ENCODE measurements at places on chromosomes 4 and X.

DNA sequence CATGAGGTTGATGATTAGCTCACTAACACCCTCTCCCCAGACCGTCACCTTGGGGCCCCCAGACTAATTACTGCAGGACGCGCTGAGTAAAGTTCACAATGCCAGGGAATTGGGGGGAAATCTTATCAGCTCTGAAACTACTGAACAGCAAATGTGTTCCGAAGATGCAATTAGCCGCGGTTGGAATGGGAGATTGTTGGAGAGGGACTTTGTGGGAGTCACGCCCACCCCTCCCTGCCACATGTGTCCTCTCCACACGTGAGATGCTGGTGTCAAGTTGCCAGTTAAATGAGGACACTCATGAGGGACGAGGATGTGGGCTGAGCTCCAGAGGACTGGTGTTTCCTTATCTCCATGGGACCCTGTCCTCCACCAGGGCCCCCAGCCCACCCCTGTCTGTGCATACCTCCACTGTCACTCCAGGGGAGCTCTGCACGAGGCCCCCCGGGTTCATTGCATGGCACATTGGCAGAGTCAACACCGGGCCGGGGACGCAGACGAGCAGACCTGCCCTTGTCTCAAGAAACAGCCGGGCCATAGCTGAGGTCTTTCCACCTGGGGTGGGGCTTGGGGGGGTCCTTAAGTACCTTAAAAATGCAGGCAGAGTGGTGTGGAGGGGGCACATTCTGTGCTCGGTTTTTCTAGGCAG is 175.4 kb upstream of the PSAPL1 start:
- H3K27ac ChIP-seq = no peak overlapping the region
- no peaks in the 10 kb centered on the region for H3K27me3 ChIP-seq
- H3K4me1 ChIP-seq = no peaks in the 10 kb centered on the region
- H3K36me3 ChIP-seq = no peaks in the 10 kb centered on the region

DNA sequence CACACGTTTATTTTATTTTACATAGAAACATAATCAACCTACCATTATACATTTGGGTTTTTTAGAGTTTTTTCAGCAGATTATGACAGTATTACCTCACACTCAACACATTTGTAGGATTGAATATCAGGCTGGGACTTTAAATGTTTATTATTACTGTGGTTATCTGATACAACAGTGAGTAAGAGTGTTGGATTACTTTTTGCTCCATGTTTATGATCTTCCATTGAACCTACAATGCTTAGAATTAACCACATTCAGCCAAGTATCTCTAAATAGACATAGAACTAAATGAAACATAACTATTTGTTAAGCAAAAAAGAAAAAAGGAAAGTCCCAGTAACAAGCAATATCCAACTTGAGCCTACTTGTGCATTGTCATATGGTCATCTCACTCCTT is 607.4 kb upstream of the PITX2 start:
- no peak for DNase-seq
- H3K27me3 ChIP-seq = no peaks in the 10 kb centered on the region
- H3K27ac ChIP-seq = no peak overlapping the region
- no peaks in the 10 kb centered on the region for H3K36me3 ChIP-seq
- H3K4me3 ChIP-seq = no peak overlapping the region

- H3K27me3 ChIP-seq = no peaks in the 10 kb centered on the region
- H3K4me3 ChIP-seq = no peak overlapping the region
- no peak overlapping the region for H3K27ac ChIP-seq
- H3K4me1 ChIP-seq = no peaks in the 10 kb centered on the region
These were observed 26.9 kb upstream of the AMOT start for GRCh38 chrX:112867570-112867969.

- H3K4me1 ChIP-seq = no peaks in the 10 kb centered on the region
- no peaks in the 10 kb centered on the region for H3K27me3 ChIP-seq
- H3K4me3 ChIP-seq = no peak overlapping the region
- no peaks in the 10 kb centered on the region for H3K36me3 ChIP-seq
- H3K27ac ChIP-seq = no peak overlapping the region
- no peak for DNase-seq
These were observed 224.1 kb downstream of the SHROOM3 start for GRCh38 chr4:76659103-76659490.

- no peak overlapping the region for H3K27ac ChIP-seq
- H3K4me1 ChIP-seq = no peaks in the 10 kb centered on the region
- H3K36me3 ChIP-seq = no peaks in the 10 kb centered on the region
- H3K27me3 ChIP-seq = no peaks in the 10 kb centered on the region
- no peak overlapping the region for H3K4me3 ChIP-seq
These were observed 1008.1 kb upstream of the TENM3 start for GRCh38 chr4:181234951-181235680.

DNA sequence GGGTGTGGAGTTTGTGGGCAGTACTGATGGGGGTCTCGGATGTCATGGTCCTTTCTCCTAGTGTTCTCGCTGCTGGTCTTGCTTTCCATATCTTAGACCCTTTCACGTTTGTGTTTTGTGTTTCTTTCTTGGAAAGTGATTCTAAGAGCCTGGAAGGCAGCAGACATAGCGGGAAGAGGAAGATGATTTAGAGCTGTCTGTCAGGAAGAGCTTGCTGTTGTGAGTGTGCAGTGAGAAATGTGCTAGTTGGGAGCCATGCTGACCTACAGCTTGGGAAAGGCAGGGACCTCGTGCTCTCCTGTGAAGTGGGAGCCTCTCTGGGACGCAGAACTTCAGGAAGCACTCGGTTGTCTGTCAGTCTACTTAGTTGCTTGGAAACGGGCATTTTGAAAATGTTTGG is 122.2 kb downstream of the ZNF518B start:
- H3K27ac ChIP-seq = no peak overlapping the region
- H3K27me3 ChIP-seq = no peaks in the 10 kb centered on the region
- no peaks in the 10 kb centered on the region for H3K36me3 ChIP-seq
- no peaks in the 10 kb centered on the region for H3K4me1 ChIP-seq

GRCh38 chrX:121671649-121672048 is 624.2 kb downstream of the GLUD2 start:
- H3K36me3 ChIP-seq = no peaks in the 10 kb centered on the region
- no peaks in the 10 kb centered on the region for H3K27me3 ChIP-seq
- no peak overlapping the region for H3K27ac ChIP-seq
- no peak overlapping the region for H3K4me3 ChIP-seq

- H3K36me3 ChIP-seq = no peaks in the 10 kb centered on the region
- no peak overlapping the region for H3K4me3 ChIP-seq
- H3K4me1 ChIP-seq = no peaks in the 10 kb centered on the region
- H3K27me3 ChIP-seq = no peaks in the 10 kb centered on the region
- no peak for DNase-seq
These were observed 31.1 kb upstream of the HPGDS start for GRCh38 chr4:94373752-94374151.

DNA sequence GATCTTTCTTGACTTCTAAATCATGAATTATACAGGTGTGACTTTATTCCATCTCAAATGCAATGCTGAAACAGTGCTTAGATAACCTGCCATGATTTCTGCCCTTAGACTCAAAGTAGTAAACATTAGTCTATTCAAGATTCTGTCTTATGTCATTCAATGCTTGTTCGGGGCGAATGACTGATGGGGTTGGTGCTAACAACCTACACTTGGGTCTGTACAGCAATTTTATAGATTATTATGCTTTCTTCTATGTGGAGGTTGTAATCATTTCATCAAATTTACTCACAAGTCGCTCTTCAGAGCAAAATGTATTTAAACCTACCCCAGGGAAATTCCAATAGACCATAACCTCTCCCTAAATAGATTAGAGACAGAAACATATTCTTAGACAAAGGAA is 1021.5 kb upstream of the GRID2 start:
- no peak for DNase-seq
- no peak overlapping the region for H3K4me3 ChIP-seq

DNA sequence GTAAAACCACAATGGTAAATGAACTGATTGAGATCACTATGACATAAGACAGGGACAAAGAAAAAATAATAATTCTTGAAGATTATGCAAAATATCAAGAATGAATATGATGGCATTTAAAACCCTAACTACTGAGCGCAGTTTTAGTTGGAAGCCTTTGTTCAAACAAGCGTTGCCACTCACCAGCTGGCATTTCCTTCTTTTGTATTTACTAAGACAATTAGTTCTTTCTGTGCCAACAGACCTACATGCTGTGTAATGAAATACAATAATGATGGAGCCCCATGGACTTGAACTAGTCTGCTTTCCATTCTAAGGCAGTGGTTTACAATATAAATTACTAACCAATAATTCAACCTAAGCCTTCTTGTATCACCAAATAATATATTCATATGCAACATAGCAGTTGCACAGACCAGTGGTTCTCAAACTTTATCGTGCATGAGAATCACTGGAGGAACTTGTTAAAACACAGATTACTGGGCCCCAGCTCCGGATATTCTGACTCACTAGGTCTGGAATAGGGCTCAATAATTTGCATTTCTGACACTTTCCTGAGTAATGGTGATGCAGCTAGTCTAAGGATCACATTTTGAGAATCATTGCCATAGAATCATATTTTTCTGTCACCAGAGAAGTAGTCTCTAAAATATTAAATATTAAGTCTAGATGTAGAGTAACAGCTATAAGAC is 196.4 kb upstream of the MAGEB18 start:
- no peak for DNase-seq
- no peaks in the 10 kb centered on the region for H3K36me3 ChIP-seq
- H3K27ac ChIP-seq = no peak overlapping the region
- no peaks in the 10 kb centered on the region for H3K27me3 ChIP-seq
- H3K4me3 ChIP-seq = no peak overlapping the region
- no peaks in the 10 kb centered on the region for H3K4me1 ChIP-seq

DNA sequence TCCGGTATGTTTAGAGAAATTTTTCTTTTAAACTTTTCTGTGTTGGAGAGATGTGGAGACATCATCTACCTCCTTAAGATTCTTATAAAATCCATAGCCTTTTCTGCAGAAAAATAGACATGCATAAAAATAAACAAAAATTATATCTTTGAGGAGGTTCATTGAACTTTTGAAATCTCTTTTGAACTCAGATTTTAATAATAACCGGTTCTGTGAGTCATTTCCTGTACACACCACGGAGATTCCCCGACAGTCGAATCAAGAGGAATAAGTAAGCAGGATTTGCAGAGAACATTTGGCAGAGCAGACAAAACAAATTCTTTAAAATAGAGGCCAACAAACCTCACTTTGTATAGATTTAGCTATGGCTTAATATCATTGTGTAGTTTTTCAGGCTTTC is 918.7 kb upstream of the POU3F4 start:
- no peak for DNase-seq
- H3K27ac ChIP-seq = no peak overlapping the region
- no peaks in the 10 kb centered on the region for H3K27me3 ChIP-seq
- H3K36me3 ChIP-seq = no peaks in the 10 kb centered on the region
- no peaks in the 10 kb centered on the region for H3K4me1 ChIP-seq

DNA sequence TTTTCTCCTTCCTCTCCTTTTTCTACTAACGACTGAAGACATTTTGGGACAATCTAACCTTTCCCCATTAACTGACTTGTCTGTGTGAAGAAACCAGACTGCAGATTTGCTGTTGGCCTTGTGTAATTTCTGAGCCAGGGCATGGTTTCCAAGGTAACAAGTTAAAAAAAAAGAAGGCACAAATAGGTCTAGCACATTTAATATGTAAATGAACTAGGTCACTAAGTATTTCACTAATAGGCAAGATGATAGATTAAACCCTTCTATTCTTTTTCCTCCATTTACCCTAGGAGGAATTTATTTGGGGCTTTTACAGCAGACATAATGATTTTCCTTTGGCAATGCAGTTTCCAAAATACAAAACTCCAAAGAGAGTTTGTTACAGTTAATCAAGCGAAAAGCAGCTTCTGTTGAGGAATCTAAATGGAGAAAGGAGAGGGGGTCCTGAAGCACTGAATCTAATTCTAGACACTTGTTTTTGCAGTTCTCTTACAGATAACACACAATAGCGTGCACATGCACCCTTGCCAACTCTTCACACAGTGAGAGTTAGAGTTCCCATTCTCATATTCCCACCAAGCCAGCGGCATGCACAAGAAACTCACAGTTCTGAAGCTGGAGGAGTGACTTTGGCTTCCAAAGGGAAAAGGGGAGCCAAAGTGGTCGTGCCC is 72.0 kb downstream of the TSPAN5 start:
- no peaks in the 10 kb centered on the region for H3K36me3 ChIP-seq
- H3K4me3 ChIP-seq = no peak overlapping the region
- no peaks in the 10 kb centered on the region for H3K4me1 ChIP-seq
- no peak for DNase-seq

- DNase-seq = peak; percentile 2
- H3K4me1 ChIP-seq = no peaks in the 10 kb centered on the region
- H3K27me3 ChIP-seq = no peaks in the 10 kb centered on the region
- no peak overlapping the region for H3K4me3 ChIP-seq
- H3K27ac ChIP-seq = no peak overlapping the region
These were observed 6.6 kb downstream of the GUCY2F start for GRCh38 chrX:109475174-109475891.

DNA sequence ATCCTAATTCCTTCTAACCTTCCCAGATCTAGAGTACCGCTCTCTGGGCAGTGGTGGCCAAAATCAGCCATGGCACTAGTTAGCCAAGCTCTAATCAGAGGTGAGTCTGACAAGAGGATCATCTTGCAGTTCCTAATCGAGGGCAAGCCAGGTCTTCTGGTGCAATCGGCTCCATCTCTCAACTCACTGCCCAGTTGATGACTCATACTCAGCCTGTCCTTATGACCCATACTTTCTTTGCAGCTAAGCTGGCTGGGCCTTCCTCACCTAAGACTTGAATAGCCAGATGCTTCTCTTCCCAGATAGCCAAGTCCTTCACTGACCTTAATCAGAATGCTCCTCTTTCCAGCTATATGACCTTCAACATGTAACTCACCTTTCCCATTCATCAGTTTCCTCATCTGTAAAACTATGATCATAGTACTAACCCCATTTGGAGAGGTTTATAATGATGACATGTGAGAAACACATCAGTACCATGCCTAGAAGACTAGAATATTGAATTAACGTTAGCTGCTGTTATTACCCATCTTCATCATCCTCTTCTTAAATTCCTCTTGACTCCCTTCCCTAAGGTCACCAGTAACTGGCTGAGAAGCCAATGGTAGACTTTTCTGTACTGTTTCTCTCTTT is 57.1 kb downstream of the RELL1 start:
- no peak overlapping the region for H3K27ac ChIP-seq
- no peaks in the 10 kb centered on the region for H3K27me3 ChIP-seq
- no peak overlapping the region for H3K4me3 ChIP-seq
- H3K36me3 ChIP-seq = no peaks in the 10 kb centered on the region

DNA sequence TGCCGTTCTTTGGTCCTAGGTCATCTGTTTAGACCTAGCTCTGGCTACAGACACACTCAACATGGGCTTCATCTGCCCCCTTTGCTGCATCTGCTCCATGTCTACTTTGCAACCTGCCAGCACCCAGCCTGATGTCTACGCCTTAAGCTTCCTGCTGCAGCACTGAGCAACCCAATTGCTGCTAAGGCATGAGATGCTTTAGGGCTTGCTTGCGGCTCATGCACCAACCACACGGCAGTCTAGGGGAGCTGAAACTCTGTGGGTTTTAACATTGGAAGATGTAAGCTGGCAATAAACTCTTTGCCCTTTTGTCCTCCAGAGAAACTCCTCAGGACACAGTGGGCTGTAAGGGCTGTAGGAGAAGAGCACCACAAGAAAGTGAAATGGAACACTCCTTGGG is 11.7 kb upstream of the CLNK start:
- no peak overlapping the region for H3K4me3 ChIP-seq
- DNase-seq = no peak
- no peaks in the 10 kb centered on the region for H3K27me3 ChIP-seq
- no peak overlapping the region for H3K27ac ChIP-seq
- H3K36me3 ChIP-seq = no peaks in the 10 kb centered on the region
- H3K4me1 ChIP-seq = no peaks in the 10 kb centered on the region

Data from naive thymus-derived CD4-positive, alpha-beta T cell (primary cell).